T-helper 22 cell (primary cell): ENCODE measurements at places on chromosomes 3 and 15.

DNA sequence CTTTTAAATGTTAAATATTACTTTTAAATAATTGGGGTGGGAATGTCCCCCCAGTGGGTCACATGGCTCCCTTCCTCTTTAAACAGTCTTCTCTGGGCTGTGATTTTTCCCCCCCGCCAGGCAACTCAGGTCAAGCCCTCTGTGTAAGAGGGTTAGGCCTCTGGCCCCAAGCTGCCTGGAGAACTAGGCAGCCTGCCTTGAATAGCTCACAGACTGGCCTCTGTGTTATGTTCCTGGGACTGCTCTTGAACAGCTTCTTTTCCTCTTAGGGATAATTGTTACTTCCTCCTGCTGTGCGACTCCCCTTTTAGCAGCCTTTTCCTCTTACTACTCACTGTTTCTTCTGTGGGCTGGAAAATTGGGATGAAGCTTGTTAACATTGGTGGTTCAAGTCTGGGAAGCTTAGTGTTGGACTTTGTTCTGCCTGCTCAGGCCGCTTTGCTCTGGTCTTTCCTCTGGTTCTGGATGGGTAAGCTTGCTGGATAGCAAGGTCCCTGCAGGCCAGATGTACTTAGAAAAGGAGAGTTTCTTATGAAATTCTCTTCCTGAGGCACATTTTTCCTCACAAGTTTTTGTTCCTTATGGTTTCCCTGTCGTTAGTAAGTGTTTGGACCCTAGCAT lies 2.2 kb downstream of the TEX264 start:
- DNase-seq: no peak

DNA sequence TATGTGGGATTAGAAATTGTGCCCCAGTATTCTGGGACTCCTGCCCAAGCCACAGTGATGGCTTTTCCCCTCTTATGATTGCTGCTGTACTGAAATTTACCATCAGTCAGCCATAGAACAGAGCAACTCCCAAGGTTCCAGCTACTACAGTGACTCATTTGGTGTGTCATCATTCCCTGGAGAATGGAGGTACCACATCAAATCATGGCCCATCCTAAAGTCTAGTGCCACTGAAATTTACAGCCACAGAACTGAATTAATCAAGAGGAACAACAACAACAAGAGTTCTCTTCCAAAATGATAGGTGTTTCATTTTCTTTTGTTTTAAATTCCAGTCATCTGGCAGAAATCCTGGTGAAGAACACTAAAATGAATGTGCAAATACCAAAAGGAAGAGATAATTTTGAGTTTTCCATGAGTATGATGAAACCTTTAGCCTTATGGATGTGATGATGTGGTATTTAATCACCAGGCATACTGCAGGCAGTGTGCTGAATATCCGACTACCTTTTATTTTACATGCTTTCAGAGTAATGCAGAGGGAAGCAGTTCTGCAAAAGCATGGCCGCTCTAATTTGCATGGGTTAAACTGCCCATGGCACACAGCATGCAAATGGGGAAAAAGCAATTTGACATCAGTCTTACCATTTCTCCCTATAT lies 75.6 kb upstream of the SLC2A2 start:
- DNase-seq: no peak

DNA sequence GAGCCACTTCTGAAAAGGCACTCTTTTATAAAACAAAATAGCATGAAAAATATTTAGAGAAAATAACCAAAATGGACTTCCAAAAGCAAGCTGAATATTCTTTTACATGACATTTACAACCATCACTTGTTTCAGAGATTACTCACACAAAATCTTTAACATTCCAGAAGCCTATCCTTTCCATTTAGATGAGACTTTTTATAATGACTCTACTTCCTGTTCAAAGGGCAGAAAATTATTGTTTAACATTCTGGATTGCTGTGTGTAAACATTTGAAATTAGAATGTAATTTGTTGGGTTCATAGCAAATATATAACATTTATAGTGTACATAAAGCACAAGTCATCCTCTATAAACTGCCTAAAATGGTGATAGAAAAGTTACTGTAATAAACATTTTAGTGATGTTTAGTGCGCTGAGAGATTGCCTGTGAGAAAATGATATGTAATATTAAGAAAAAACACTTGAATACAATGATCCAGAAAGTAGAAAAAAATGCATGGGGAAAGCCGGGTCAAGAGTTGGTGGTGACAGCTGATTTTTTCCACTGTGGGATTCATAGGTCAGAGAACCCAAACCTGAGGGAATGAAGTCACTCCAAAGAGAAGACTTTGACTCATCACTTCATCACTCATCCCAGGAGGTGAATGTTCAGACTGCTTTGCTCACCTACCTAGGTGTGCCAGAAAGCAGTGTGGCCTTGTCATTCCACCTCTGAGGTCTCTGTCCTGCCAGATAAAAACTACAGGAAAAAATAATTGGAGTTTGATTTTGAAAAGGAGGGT lies 305.8 kb downstream of the ARPP21 start:
- DNase-seq: no peak

GRCh38 chr15:66413579-66413978 lies 26.9 kb downstream of the MAP2K1 start:
- no peak for DNase-seq

GRCh38 chr15:65096481-65097385 lies 18.3 kb downstream of the UBAP1L start:
- DNase-seq: no peak

GRCh38 chr3:111968319-111969054 lies 10.3 kb upstream of the ABHD10 start:
- DNase-seq: no peak

- DNase-seq: no peak
Observed at GRCh38 chr3:193586526-193586925, 6.5 kb upstream of the OPA1 start.

- DNase-seq: no peak
Observed at GRCh38 chr3:138950006-138950644, 3.1 kb downstream of the FOXL2NB start.
